ENCODE measurements at places on chromosomes 7 and 10.

DNA sequence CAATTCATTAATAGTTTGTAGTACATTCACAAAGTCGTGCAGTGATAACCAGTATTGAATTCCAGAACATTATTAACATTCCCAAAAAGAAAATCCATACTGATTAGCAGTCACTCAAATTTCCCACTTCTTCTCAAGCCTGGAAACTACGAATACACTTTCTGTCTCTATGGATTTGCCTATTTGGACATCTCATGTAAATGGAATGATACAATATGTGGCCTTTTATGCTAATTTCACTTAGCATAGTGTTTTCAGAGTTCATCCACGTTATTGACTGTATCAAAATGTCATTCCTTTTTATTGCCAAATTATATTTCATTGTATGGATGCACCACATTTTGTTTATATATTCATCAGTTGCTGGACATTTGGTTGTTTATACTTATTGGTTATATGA is 78.8 kb downstream of the STK31 start:
- no peak for DNase-seq

DNA sequence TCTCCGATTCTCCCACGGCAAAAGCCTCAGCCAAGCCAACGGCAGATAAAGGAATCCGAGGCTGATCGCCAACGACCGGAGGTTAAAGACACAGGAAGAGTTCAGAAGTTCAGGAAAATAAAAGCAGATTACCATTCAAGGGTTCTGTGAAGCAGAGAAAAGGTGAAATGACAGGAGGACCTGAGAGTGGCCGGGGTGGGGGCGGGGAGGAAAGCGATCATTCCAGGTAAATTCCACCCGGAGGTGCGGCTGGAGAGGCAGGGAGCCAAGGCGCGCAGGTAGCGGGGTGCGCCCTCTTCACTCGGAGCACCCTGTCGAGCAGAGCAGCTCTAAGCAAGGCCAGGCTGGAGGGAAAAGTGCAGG is 35.3 kb upstream of the SEPHS1 start:
- DNase-seq, result no peak

DNA sequence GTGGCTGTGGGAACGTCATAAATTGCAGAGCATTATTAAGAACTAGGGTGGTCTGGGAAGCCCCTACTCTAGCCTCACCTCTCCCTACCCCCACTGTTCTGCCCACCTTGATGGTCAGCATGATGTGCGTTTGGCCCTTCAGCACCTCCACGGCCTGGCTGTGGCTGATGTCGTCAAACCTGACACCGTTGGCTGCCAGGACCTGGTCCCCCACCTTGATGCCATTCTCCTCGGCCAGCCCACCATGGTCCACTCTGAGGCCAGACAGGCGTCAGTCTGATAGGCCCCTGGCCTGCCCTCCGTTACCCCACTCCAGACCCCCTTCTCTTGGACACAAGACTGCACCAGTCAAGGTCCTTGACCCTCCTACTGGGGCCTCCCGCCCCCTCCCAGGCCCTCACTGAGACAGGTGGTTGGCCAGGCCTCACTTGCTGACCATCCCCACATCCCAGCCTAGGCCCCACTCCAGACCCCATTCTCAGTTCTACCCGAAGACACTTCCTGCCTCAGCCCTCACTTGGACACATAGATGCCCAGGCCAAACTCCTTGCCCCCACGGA is 9.2 kb downstream of the PDZD7 start:
- DNase-seq, result no peak

GRCh38 chr10:101902032-101902819 is 58.6 kb upstream of the KCNIP2 start:
- DNase-seq, result no peak

DNA sequence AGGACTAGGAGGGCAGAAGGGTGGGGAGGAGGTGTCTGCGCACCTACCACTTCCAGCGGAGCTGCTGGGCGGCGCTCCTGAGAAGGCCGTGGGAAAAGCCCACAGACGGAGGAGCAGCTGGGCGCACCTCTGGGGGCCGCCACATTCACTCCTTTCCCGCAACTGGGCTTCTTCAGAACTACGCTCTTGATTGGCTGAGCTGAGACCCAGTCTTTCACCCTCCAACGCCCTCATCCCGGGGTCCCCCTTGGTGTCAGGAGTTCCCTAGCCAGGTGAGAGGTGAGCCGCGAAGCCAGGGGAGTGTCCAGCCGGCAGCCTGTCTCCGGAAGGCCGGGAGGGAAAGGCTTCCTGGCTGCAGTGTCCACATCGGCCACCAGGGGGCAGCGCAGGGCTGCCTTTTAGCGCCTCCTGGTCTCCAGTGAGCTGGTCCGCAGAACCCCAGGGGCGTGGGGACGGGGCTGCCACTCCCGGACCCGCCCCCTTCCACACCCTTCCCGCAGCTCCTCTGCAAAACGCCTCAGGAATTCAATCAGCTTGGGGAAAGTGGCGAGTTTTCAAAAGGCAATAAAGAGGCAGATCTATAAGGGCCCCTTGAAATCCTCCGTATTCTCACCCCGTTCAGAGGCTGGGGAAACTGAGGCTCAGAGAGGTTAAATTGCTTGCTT is 98.8 kb downstream of the CHST15 start:
- peak; percentile 58 for DNase-seq

GRCh38 chr7:37833107-37833817 is 15.1 kb upstream of the NME8 start:
- DNase-seq, result peak; percentile 81

DNA sequence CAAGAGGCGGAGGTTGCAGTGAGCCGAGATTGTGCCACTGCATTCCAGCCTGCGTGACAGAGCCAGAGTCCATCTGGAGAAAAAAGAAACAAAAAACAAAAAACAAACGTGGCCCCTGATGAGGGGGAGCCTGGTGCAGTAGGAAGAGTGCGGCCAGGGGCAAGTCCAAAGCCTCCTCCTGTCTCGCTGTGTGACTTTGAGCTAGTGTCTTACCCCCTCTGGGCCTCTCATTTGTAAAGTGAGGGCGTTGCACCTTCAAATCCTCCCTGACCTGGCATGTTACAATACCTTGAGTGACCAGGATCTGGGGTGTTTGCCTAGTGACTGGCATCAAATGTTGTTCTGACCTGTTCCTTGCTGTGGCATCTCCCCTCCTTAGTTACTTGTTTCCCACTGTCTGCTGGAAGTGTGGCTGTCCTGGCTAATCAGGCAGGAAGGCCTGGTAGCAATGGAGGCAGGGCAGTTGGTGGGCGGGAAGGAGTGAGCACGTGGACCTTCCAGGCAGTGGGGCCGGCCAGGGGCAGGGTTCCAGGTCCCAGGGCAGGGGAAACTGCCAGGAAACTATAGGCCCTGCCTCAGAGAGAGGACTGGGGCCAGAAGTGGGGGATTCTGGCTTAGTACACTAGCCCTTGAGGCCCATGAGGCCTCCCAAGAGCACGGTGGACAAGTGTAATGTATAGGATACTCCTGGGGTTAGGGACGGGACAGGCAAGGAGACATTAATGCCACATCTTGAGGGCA is 24.5 kb upstream of the GOLGA7B start:
- no peak for DNase-seq

- no peak for DNase-seq
These were observed 102.9 kb upstream of the AHR start for GRCh38 chr7:17195576-17195975.

DNA sequence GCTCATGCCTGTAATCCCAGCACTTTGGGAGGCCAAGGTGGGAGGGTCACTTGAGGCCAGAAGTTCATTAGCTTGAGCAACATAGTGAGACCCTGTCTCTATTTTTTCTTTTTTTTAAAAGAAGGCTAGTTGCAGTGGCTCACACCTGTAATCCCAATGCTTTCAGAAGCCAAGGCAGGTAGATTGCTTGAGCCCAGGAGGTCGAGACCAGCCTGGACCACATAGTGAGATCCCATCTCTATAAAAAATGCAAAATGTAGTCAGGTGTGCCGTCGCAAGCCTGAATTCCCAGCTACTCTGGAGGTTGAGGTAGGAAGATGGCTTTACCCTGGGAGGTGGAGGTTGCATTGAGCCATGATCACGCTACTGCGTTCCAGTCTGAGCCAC is 7.5 kb downstream of the NYAP1 start:
- DNase-seq, result no peak

- DNase-seq, result no peak
These were observed 76.2 kb downstream of the CTBP2 start for GRCh38 chr10:125084191-125084613.

DNA sequence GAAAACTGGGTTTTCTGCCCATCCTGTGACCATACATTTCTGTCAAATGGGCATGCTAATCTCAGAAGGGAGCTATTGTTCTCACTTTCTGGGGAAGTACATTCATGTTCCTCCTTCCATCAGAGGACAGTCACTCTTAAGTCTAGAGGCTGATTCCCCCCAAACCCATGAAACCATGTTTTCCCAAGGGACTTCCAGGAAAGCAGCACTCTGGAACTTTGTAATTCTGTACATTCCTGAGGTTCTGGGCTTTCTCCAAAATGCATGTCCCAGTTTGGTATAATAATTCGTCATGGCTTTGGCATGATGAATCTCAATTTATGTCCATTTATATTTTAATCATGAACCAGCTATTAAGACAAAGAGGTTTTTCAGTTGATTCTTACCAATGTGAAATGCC is 688.1 kb downstream of the LRMDA start:
- no peak for DNase-seq

DNA sequence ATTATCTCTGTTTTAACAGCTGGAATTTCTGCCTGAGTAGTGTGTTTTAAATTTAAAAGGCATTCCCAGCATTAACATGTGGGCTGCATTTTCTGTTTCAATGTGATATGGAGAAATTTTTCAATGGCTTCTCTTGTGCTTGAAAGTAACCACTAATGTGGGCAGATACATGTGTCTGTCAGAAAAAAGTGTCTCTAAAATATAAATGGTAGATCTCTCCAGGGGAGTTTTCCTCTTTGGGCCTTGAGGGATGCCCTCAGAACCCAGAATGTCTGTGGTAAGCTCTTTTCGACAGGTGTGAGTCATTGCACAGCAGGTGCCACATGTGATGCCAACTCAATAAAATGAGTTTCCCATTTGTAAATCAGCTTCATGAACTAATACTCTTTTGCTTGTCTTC is 221.1 kb downstream of the SEMA3E start:
- DNase-seq, result no peak

GRCh38 chr10:84012831-84013458 is 126.4 kb upstream of the GHITM start:
- DNase-seq, result no peak

DNA sequence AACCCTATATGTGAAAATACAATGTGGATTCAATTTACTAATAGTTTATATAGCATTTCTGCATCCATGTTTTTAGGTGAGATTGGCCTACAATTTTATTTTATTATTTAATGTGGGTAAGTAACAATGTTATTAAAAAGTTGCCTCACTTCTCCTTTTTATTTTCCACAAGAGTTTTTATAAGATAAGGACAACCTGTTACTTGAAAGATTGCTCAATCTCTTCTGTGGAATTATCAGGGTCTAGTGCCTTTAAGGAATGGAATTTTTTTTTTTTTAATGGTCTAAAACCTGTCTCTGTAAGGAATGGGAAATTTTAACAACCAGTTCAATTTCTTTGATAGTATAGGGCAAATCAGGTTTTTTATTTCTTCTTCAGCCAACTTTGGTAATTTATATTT is 53.9 kb upstream of the RAB18 start:
- no peak for DNase-seq

DNA sequence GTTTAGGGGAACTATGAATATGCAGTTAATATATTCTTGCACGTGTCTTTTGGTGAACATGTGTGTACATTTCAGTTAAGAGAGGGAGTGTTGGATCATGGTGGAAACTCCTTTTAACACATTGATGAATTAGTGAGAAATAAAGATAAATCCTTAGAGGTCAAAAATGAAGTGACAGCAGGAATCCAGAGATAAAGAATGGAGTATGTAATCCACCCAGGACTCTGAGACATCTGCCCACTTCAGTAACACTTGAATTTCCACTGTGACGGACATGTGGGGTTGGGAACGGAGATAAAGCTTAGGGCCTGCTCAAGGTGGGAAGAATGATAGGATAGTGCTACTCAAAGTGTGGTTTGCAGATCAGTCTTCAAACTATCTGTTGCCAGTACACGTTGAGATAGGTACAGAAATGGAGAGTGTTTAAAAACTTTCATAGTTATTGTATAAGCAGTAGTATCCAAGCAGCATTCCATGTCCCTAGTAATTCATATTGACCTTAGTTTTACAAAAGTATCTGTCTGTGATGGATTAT is 6.6 kb upstream of the RELN start:
- no peak for DNase-seq

Measured in pons (tissue), 1 donor.